ENCODE measurements at places on chromosomes 12 and 14.

DNA sequence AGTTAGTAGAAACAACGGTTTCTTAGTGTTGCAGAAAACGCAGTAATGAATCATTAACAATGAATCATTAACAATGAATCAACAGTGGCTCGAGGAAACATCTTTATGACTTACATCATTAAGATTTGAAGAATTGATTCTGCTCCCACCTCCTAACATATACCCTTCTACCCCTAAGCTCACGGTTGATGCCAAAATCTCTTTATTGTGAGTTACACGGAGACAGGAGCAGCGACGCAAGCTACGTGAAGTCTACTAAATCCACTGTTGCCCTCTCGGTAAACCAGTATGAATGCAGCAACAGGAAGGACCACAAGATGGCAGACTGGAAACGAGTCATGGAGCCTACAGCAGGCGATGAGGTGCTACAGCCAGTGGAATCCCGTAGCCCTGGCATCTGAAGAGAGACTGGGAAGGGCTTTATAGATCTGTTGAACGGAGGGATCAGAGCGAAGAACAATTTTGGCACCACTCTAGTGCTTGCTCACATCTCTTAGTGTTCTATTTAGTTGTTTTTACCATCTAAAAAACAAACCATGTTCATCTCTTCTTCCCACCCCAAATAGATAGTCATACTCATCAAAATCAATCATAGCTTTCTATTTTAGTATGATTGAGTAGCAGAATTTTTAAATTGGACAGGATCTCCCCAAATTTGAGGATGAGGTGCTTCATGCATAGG is 332.7 kb downstream of the DUSP6 start:
- peak; percentile 87 for DNase-seq

GRCh38 chr14:40413136-40413535 is 980.9 kb upstream of the FBXO33 start:
- DNase-seq, result no peak

DNA sequence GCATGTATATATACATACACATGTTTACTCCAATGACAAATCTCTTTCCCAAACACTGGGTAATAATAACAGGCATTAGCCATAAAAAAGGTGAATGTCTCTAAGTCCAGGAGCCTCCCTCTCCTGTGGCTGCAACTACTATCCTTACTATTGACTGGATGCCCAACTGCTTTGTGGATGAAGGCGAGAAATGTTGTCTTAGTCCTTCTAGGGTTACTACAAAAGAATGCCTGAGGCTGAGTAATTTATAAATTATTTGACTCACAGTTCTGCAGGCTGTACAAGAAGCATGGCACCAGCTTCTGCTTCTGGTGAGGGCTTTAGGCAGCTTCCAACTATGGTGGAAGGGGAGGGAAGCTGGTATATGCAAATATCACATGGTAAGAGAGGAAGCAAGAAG is 366.0 kb upstream of the DDHD1 start:
- no peak for DNase-seq

DNA sequence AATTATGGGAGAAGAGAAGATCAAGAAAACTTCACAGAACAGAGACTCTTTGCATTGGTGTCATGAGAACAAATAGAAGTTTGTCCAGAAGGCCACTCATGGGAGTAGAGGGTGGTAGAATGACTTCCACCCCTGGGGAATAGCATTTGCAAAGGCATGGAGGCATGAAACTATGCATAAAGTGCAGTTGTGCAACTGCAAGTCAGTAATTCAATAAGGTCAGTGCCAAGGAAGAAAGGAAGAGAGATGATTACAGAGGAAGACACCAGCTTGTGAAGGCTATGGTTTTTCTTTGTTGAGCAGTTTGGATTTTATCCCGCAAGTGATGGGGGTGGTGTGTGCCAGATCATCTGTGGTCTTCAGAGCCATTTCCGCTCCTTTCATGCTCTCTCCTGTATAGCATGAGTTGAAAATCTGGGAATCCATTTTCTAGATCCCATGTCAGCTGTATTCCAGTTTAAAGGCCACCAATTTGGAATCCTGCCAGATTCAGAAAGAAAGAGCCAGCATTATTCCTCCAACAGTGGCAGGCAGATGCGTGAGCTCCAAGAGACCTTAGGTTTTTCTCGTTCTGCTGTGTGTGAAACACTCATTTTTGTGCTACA is 67.6 kb upstream of the GRIN2B start:
- no peak for DNase-seq

GRCh38 chr14:103594265-103594664 is 31.5 kb downstream of the COA8 start:
- DNase-seq, result no peak

Measured in left lung (tissue), 14 donors.